ENCODE measurements at places on chromosomes 7 and 10. TPM values are rescaled to one million over a fixed set of nuclear protein-coding genes. Genes with fewer than 3 reads are reported as not detected.

RARRES2 gene
- total RNA-seq = 569 TPM

ITIH5 gene
- total RNA-seq = 4.8 TPM

SYCE1 gene
- not detected for total RNA-seq

NRCAM gene
- 13.3 TPM for total RNA-seq

STEAP1 gene
- 15.5 TPM for total RNA-seq

ABCC2 gene
- 1.8 TPM for total RNA-seq

ENTPD7 gene
- total RNA-seq = 5.3 TPM

GOLGA7B gene
- not detected for total RNA-seq

RALA gene
- total RNA-seq = 17.1 TPM

ZNF107 gene
- total RNA-seq = 6.1 TPM

FAM237B gene
- total RNA-seq = not detected

OR13A1 gene
- total RNA-seq = not detected

EIF3B gene
- 114 TPM for total RNA-seq

Measured in ovary (tissue), 10 donors.